Fibroblast of skin of left biceps (primary cell): ENCODE measurements at places on chromosomes 4 and X.

DNA sequence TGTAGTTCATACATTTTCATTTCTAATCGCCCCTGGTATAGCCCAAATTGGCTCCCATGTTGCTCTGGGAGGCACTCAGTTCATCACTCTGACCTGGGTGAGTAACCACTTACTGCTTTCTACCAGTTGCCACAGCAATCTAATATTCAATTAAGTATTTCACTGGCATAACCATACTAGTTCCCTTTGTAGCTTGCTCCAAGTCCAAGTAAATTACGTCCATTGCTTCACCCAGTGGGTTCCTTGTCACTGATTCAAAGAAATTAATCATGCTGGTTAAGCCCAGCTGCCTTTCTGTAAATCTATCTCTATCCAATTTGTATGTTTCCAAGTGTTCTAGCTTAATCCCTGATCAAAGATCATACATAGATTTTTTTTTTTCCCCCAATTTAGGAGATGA is 92.0 kb upstream of the CBR4 start:
- no peak for DNase-seq

GRCh38 chrX:149497626-149498025 is 7.5 kb downstream of the IDS start:
- DNase-seq = no peak

GRCh38 chrX:30713061-30713525 is 59.9 kb downstream of the GK start:
- DNase-seq = peak; percentile 17

DNA sequence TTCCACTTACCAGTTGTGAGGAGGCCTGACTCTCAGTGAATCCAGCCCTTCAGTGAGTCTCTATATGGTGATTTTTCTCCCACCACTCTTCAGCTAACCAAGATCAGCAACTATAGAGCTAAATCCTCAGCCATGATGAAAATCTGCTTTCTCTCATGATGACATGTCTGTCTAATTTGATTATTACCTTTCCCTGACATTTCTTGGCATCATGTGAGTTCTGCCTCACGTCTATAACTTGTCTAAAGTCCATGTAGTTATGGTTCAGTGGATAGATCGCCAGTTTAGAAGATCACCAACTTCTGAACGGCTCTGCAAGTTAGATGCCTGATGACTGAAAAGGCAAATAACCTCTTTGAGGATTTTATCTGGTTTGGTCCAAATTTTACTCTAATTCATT is 14.9 kb upstream of the DCAF8L1 start:
- DNase-seq = no peak

- DNase-seq = no peak
Observed at GRCh38 chrX:68508799-68509198, 9.9 kb downstream of the YIPF6 start.

- DNase-seq = peak; percentile 23
Observed at GRCh38 chr4:25767877-25768725, 94.7 kb downstream of the SEL1L3 start.

DNA sequence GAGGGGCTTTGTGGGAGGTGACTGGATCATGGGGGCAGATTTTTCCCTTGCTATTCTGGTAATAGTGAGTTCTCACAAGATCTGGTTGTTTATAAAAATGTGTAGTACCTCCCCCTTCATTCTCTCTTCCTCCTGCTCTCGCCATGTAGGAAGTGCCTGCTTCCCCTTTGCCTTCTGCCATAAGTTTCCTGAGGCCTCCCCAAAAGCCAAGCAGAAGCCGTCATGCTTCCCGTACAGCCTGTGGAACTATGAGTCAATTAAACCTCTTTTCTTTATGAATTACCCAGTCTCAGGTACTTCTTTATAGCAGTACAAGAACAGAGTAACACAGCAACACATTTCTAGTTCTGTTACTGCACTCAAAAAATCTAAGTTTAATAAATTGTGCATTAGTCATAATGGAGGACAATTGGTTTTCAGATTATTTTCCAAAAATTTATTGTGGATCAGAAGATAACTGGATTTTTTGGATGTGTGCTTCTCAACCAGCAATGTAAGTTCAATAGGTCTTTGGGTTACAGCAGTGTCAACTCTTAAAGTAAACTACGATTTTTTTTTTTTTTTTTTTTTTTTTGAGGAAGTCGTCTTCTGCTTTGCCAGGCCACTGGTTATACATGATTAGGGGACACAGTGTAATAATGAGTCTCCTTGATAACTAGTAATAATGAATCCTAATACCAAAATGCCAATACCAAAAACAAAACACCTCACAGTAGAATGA is 69.9 kb downstream of the CHIC2 start:
- no peak for DNase-seq

- DNase-seq = no peak
Observed at GRCh38 chrX:123590842-123591486, 141.9 kb downstream of the THOC2 start.

- no peak for DNase-seq
Observed at GRCh38 chr4:55346851-55347255, 811 bp downstream of the SRD5A3 start.

GRCh38 chr4:139589336-139590018 is 33.5 kb upstream of the SETD7 start:
- DNase-seq = no peak

- no peak for DNase-seq
Observed at GRCh38 chr4:41221850-41222645, 7.7 kb upstream of the APBB2 start.

DNA sequence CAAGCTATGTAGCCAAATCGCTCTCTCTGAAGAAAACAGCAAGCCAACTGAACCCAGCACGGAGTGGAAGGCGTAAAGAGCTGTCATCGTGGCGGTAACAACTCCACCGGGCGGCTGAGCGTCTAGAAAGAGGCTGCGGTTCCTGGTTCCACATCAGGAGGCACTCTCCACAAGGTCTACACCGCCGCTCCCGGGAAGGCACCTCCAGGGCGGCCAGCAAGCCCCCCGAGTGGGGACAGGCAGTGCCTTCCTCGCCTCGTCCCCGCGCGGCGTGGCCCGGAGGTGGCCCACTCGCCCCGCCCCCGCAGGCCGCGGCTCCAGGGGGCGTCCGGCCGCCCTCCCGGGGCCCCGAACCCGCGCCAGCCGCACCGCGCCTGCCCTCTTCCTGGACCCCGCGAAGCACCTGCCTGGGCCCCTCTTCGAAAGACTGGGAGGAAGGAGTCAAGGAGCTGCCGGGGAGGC is 755 bp downstream of the KLHL8 start:
- no peak for DNase-seq

DNA sequence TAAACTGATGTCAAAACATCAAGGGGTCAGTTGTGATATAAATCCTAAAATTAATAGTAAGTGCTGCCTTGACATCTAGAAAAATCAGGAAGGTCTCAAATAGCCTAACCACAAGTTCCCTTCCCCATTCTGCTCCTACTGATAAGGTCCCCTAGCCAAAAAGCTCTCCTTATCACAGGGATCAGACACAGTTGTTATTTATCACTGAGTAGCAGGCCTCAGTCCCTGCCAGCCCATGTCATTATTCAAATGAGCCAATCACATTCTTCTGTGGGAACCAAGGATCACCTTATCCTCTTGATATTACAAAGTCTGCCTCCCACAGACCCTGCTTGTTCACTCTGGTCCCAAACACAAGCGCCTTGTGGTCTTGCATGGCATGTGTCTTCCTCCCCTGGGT is 23.3 kb upstream of the TMEM255A start:
- no peak for DNase-seq

- DNase-seq = no peak
Observed at GRCh38 chr4:37225778-37226177, 18.8 kb upstream of the NWD2 start.

DNA sequence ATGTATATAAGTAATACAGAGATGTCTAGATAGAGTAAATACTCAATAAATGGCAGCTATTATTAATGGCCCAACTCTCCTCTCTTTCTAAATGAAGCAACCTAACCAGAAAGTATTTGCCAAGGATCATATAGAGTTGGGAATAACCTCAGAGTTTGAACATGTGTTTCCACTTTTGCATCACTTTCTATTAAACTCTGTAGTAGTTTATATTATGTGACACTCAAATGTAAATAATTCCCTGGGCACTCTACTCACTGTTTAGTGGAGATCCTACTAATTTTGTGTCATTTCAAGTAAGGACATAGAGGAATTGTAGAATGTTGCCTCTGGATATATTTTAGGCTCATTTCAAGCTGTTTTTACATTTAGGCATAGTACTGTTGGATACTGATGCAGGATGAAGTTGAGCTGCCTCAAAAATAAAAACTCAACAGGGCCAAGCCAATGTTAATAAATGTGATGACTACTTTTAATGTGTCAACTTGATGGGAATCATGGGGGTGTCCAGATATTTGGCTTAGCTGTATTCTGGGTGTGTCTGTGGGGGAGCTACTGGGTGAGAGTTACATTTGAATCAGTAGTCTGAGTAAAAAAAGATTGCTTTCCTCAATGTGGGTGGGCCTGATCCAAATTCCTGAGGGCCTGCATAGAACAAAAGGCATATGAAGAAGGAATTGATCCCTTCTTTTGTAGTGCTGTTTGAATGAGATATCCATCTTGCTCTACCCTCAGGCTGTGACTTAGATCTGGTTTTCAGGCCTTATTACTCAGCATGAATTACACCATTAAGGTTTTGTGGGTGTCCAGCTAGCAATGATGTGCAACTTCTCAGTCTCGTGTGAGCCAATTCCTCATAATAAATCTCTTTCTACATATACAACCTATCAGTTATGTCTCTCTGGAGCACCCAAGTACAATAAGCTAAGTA is 1368.2 kb downstream of the STIM2 start:
- DNase-seq = peak; percentile 83

DNA sequence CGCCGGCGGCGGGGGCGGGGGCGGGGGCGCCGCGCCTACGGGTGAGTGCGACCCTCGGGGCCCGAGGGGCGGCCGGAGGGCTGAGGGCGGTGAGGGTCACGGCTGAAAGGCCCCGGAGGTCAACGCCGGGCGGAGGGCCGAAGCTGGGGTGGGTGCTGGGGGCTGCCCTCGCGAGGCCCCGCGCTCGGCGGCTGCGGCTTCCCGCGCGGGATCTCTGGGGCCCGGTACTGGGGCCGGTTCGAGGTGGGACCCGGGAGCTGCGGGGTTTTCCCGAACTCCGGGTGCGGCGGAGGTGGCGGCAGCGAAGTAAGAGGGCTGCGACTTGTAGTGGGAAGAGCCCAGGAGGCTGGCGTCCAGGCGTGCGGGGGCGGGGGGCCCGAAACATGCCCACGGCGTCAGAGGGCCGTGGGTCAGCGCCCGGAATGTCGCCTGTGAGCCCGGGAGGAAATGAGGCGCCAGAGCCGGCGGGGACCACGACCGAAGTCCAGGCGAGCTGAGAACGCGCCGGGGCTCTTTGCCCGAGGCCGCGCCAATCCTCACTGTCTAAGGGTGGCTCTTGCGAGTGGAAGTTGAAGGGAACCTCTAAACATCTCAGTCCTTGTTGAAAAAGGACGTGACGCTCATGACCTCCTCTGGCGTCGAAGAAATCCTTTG is 407 bp downstream of the IL13RA1 start:
- DNase-seq = no peak

- no peak for DNase-seq
Observed at GRCh38 chrX:149010013-149010852, 494.9 kb downstream of the IDS start.

- peak; percentile 5 for DNase-seq
Observed at GRCh38 chr4:159823743-159824142, 720.9 kb downstream of the RAPGEF2 start.

- no peak for DNase-seq
Observed at GRCh38 chrX:136627409-136627808, 20.5 kb upstream of the CD40LG start.

GRCh38 chrX:102599951-102600579 is 750 bp downstream of the ARMCX5 start:
- peak; percentile 0 for DNase-seq

DNA sequence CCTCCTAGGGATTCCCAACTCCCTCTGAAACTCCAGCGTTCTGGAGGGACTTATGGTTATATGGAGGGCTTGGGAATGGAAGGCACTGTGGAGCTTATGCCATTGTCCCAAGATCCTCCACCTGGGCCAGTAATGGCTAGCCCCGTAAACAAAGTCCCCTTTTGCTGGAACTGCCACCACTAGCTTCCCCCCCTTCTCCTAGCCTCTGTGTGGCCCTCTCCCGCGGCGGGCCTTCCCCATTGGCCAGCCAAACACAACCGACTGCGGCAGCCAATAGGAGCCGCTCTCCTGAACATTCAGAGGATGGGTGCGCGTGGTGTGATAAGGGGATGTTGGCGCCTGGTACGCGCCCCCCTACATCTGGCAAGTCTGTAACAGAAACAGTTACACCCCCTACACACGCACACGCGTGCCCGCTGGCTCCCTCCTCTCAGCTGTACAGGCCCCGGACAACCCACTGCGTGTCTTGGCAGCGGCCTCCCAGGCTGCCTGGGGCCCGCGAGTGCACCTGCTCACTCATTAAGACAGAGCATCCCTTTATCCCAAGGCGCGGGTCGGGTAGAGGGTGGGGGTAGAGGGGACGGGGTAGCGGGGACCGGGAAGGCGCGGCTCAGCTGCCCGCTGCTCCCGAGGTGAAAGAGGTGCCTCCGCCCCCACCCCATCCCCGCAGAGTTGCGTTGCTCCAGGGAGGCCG is 863 bp upstream of the RAB33A start:
- no peak for DNase-seq

DNA sequence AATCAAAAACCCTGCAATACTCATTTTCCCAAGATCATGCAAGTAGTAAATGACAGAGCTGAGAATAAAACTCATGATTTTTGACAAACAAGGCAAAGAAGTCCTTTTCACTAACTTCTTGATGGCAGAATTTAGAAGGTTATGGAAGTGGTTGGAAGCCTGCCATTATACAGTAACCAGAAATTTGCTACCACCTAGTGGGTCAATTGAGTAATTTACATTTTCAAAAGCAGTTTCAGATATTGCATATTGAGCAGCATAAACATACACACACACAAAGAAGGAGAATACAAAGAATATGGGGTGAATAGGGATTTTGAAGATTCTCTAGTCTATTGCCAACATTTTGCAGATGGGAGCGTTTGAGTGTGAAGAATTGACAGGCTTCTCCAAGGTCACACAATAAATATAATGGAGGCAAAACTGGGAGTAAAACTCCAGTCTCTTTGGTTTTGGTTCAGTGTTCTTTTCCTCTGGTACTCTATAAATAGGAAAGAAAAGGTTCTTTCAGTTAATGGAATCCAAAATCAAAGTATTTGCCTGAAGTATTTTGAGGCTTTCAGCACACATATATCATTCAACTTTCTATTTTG is 70.2 kb downstream of the GC start:
- peak; percentile 28 for DNase-seq

- no peak for DNase-seq
Observed at GRCh38 chr4:175176710-175177109, 258.6 kb downstream of the ADAM29 start.

DNA sequence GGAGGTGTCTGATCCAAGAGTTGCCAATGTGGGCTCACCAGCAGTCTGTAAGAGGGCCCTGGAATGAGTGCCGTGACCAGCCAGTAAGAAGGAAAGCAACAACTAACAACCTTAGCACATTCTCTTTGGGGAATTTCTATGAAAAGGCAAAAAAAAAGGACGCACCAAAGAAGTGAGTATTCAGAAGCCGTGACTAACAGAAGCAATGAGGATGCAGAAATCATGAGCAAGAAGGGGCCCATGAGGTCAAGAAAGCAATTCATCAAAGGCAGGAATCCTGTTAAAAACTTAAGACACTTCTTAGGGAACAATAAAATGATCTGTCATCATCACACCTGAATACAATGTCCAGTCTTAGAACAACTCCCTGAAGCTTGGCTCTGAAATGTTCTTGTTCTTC is 260.5 kb downstream of the RAPGEF2 start:
- no peak for DNase-seq
